ENCODE measurements at places on chromosomes 7 and 10.

GRCh38 chr10:31581741-31582323, 262.8 kb downstream of the ZEB1 start:
- no peak for DNase-seq

DNA sequence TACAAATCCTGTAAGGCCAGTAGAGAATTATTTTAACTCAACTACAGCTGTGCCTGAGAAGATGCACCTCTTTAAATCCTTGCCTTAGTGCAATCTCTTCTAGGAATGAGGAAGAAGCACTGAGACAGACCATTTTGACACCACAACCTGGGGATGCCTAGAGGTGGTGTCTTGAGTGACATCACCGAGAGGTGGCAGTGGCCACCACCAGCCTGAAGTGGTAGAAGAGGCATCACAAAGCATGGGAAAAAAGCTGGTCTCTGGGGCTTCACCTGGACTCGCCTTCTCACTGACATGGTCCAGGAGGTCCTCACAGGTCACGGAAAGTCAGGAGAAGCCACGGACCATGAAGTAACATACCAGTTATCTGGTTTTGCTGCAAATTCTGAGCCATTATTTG, 99.2 kb upstream of the PDLIM1 start:
- DNase-seq: no peak

- DNase-seq: no peak
Measured at GRCh38 chr10:12252882-12253546, 57.0 kb downstream of the CDC123 start.

DNA sequence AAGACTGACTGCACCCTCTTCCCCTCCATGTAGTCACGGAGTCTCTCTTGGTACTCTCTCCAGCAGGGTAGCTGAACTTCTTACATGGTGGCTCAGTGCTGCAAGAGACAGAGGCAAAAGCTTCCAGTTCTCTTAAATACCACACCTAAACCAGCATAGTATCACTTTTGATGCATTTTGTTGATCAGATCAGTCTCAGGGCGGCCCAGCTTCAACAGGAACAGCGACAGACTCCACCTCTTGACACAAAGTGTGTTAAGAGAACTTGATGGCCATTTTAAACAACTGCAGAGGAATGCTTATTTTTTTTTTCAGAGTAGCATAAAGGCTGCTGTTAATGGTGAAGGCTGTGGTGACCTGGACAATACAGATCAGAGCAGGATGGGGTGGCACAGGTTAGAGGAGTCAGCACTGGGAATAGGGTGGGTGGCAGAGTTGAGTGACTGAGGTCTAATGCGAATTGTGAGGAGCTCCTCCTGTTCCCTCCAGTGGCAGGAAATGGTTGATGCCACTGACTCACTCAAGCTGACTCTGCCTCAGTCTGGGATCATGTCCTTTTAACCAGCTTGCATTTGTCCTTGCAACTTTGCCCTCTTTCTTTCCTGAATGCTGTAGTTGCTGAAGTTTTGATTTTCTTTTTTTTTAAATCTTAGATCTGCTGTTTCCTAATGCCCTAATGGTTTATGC, 17.3 kb downstream of the MGAM start:
- no peak for DNase-seq

- no peak for DNase-seq
Measured at GRCh38 chr10:63434866-63435854, 30.6 kb downstream of the JMJD1C start.

DNA sequence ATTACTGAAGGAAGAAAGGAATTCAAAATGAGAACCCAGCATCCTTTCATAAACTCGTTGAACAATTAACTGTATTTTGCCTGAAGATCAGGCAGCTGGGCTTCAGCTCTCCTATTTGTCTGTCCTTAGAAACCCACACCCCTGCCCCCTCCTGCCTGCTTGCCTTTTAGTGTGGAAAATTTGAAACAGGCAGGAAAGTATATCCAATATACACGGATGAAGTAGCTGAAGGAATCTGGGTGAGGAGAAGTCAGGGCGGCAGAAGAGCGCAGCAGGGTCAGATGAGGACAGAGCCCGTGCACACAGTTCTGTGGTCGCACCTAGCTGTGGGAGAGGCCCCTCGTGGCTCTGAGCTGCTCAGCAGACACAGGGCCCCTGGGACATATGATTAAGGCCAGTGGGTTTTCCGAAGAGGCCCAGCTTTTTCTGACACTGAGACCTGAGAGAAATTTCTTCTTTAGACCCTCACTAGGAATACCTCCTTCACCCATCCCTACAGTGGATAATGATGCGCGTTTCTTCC, 87.9 kb downstream of the ACTR3B start:
- DNase-seq: no peak

DNA sequence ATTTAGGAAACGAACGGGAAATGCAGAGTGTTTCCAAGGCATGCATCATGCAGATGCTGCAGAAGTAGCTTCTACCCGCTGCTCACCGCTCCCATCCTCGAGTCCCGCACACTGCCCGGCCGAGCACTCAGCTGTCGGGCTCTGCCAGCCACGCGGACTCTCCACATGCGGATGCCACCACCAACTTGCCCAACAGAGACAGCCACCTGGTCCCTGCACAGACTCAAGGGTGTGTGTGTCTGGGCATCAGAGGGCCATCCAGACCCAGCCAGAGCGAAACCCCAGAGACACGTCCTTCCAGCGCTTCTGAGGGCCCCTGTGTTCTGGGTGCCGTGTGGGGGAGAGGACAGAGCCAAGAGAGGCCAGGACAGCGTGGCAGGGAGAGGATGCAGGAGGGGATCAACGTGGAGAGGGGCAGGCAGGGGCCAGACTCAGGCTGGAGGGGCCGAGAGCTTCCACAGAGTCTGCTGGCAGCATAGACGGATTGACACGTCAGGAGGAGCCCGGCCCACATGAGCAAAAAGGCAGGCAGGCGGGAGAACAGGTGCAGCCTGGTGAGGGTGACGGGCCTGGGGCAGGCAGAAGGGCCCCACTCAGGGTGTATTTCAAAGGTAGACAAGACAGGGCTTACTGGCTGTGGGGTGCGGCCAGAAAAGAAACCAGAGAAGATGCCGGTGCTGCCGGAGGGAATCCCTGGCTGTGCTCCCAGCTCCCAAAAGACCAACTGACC, 18.3 kb downstream of the GPER1 start:
- no peak for DNase-seq

DNA sequence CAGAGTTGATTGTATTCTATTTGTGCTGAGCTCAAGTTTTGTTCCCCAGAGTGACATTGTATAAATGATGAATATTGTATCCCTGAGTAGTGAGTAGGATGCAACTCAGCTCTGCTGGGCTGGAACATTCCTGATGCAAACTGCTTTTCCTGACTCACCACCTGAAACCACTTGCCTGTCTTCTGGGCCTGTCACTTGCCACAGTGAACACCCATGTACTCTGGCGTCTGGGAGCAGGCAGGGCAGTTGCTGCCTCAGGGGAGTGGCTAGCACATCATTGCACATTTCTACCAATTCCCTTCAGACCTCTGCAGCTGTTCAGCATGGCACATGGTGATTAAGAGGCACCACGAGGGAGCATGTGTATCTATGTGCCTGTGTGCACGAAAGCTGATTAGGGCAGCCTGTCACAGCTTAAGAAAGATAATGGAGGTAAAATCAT, 157.3 kb downstream of the SND1 start:
- no peak for DNase-seq

GRCh38 chr10:47060356-47060755, 149.1 kb downstream of the PTPN20 start:
- DNase-seq: no peak

Data from stimulated activated CD8-positive, alpha-beta memory T cell treated with anti-CD3 and anti-CD28 coated beads, Interleukin-4, amount 100 ng/mL, for 1 hour (primary cell).